T-cell (primary cell): ENCODE measurements at places on chromosomes 7 and 10.

GRCh38 chr10:29692121-29692539 lies 57.4 kb upstream of the SVIL start:
- no peak for DNase-seq

GRCh38 chr7:152661479-152661878 lies 14.5 kb downstream of the XRCC2 start:
- no peak for DNase-seq

GRCh38 chr10:96022739-96023138 lies 20.6 kb upstream of the CCNJ start:
- no peak for DNase-seq

DNA sequence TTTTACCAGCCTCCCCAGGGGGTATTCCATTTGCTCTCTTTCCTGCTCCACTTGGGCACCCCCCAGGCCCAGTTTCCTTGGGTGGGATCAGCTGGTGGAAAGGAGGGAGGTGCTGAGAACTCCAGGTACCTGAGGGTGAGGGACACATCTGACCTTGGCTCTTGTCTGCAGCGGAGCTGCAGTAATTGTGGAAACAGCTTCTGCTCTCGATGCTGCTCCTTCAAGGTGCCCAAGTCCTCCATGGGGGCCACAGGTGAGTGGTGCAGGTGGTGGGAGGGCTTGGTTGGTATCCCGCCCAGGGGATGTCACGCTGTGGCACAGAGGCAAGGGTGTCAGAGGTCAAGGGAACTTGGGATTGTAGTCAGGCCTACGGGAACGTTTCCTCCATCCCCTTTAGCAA lies 14.3 kb downstream of the SFRP5 start:
- DNase-seq = no peak

DNA sequence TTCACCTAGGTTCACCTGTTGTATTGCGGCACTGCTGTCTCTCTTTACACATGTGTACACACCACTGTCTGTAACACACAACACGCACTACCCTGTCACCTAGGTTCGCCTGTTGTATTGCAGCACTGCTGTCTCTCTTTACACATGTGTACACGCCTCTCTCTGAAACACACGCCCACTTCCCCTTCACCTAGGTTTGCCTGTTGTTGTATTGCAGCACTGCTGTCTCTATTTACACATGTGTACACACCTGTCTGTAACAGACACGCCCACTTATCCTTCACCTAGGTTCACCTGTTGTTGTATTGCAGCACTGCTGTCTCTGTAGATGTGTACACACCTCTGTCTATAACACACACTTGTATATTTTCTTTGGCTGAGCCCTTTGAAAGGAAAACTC lies 51.5 kb downstream of the WDR37 start:
- no peak for DNase-seq

DNA sequence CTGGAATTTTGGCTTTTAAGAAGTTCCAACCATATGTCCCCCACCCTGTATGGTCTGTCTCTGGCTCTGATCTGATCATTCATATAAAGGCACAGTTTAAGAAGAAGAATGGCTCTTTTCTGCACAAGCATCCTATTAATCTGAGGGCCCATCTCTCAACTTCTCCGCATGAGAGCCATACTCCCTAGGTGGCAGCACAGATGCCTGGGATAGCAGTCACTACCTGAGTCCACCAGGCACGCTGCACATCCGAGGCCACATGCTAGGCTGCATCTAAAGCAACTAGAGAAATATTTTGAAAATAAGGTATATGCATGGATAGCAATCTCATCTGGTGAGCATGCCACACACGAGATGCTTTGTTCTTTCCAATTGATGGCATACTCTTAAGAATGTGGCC lies 565.5 kb downstream of the PARD3 start:
- DNase-seq = no peak

DNA sequence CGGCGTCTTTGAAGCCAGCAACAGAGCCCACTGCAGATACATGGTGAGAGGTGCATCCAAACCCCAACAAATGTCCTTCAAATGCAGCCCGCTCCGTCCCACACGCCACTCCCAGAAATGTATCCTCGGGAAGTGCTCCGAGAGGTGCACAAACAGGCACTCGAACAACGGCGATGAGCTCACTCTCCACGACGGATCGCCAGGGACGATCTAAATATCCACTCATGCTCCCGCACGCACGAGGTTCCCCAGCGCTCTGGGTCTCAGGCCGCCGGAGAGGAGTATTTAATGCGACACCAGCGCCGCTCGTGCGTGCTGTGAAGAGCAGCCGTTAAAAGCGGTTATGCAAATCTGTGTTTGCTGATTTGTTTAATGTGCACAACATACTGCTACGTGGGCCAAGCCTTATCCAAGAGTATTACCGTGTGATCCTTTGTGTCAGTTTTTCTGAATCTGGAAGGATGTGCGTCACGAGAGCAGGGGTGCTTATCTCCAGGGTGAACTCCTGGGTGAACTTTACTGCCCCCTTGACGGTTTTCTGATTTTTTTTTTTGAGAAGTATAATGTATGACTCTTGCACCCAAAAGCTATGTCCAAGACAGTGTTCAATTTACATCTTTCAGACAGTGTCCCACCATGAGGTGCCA lies 48.5 kb upstream of the PPP2R2D start:
- DNase-seq = no peak

GRCh38 chr10:104109908-104110662 lies 11.9 kb upstream of the SFR1 start:
- DNase-seq = no peak

DNA sequence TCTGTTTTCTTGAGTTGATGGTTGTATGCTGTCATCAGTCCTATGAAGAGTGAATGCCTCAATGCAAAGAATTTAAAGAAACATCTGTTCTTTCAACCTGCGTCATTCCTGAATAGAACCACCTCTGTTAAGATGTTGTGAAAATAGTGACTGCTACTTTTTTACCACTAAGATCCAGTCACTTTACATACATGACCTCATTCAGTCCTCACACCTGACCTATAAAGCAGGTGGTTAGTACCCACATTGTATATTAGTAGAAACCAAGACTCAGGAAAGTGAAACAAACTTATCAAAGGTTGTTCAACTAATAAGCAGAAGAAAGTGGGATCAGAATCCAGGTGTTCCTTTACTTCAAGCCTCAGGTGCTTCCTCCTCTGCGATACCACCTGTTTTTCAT lies 64.8 kb downstream of the ITGB8 start:
- no peak for DNase-seq

GRCh38 chr7:142894112-142894984 lies 8.8 kb upstream of the TRPV6 start:
- no peak for DNase-seq

DNA sequence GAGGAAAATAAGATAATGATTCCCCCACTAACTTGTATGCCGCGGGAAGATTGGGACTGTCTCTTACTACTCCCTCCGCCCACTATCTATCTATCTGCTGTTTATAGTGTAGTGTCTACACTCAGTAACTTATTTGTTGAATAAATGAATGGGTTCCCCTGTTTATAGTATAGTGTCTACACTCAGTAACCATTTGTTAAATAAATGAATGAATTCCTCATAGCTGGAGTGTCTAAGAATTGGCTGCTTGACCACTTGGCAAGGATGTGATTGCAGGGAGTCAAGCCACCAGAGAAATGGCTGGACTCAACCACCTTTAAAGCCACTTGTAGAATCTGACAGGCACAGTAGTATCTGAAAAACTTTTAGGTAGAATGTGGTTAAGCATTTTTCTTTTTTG lies 147.1 kb downstream of the TRIL start:
- no peak for DNase-seq

GRCh38 chr10:126250527-126251310 lies 137.6 kb downstream of the ADAM12 start:
- DNase-seq = no peak

DNA sequence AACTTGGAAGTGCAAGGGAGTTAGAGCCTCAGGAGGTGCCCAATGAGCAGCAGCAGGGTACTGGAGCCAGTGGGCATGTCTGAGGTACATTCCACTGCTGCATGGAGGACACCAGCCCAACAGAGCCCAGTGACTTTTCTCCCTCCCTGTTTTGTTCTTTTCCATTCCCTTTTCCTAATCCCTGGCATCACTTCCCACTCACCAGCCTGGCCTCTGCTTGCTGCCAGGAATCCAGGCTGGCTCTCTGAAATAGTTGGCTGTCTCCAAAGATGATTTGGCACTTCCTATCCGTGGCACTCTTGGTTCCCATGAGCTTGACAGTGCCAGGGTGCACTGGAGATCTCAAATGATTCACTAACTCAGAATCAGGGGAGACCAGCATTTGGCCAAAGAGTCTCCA lies 97.7 kb upstream of the ZPBP start:
- DNase-seq = no peak

GRCh38 chr10:52423369-52423768 lies 109.3 kb downstream of the DKK1 start:
- no peak for DNase-seq

- no peak for DNase-seq
Observed at GRCh38 chr7:105678811-105679495, 97.7 kb upstream of the EFCAB10 start.

DNA sequence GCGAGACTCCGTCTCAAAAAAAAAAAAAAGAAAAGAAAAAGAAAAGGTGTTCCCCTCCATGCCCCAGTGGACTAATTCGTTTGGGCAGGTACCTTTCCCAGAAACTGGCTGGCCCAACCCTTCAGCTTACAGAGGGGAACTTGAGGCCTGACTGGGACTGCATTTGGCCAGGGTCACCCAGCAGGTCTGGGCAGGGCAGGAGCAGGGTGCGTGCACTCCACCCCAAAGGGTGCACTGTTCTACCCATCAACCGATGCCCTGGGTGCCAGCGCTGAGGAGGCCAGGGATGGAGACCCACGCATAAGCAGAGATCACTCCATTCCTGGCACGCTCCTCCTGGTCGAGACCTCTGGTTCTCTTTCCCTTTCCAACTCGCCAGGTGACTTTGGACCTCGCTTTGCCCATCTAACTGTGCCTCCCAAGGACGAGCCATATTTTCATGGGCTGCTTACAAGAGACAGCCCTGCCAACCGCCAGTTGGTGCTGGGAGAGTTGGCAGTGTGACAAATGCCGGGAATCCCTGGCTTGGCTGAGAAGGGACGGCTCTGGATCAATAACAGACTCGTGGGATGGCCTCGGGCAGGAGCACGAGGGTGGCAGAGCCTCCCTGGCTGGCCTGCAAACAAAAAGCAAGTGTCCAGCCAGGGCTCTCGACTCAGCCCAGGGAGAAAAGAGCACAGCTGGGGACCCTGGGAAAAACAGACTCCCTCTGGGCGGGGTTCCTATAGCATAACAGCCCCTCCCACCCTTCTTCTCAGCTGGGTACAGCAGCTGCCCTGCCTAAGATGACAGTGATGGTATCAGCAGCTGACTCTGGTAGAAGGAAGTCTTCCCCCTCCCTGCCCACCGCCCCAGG lies 7.9 kb downstream of the HSPB1 start:
- no peak for DNase-seq

GRCh38 chr7:105723572-105723971 lies 142.3 kb upstream of the EFCAB10 start:
- DNase-seq = no peak

DNA sequence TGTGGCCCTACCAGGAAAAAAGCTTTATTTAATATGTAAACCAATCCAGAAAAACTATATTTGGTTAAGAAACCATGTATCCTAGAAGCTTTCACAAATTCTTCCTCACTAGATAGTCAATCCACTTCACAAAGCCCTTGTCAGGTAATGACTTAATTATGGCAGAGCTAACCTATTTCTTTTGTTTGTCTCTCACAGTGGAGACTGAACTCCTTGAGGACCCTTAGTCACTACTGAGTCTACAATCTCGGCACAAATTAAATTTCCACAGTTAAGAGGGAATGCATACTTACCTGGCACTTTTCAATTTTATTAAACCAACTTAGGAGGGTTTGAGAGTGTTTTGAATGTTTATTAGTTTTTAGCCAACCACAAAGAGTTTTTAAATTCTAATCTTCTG lies 23.0 kb downstream of the WAPL start:
- no peak for DNase-seq

- DNase-seq = no peak
Observed at GRCh38 chr7:102072636-102073209, 213.9 kb upstream of the SH2B2 start.

- no peak for DNase-seq
Observed at GRCh38 chr10:14023673-14024328, 306.9 kb downstream of the FRMD4A start.

DNA sequence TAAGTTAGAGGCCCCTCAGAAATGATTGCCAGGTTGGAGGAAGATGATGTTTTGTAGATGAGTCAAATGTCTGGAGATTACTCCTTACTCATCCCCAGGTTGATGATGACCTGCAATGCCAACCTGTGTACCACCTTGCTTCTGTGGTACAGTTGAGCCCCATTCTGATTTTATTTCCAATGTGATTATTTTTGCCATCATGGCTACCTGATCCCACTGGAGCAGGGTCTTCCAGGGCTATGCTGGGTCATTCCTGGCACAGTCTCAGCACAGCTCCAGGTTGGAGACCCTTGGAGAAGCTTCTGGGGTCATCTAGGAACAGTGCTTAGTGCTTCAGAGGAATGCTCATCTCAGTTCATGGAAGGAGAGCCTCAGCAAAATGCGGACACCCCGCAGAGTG lies 34.3 kb downstream of the LRRC18 start:
- DNase-seq = no peak

DNA sequence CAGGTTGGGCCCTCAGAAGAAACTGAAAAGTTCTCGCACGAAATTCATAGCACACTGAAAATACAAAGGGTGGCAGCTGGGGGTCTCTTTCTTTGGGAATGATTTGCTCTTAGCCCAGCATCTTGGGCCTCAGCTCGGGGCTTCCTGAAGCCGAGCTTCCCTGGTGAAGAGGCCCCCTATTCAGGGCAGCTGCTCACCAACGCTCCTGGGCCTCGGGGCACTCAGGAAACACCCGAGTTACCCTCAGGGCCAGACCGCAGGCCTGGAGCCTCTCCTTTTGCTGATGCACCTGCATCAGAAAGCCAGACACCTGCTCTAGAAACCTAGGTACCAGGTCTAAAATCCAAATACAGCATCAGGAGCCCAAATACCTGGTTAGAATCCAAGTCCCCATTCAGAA lies 85.5 kb downstream of the PTPRE start:
- no peak for DNase-seq

DNA sequence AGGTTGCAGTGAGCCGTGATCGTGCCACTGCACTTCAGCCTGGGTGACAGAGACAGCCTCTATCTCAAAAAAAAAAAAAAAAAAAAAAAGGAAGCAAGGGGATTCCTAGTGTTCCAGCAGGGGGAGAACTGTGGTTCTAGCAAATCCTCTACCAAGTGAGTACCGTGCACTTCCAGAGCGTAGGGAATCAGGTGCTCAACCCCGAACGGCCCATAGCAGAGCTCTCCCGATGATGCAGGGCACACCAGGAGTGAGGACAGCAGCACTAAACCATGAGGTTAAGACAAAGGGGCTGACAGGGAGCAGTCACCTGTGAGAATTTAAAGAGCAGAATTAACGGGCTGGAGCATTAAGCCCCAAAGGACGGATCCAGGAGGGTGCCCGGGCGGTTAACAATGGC lies 173.6 kb downstream of the PTPRN2 start:
- no peak for DNase-seq

DNA sequence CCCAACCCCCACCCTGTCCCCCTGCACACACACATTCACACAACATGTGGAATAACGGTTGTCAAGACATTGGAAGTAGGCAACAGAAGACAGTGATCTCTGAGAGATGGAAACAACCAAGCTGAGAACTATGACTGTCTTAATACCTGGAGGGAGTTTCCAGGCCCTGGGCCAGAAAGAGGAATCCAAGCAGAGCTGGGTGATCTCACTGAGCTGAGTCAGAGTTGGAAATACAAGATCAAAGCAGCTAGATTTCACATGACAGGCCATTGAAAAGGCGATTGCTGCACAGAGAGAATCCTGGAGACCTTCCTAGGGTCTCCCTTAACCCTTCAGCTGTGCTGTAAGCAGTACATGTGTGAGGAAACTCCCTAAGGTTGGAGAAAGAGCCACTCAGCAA lies 165.8 kb upstream of the PRSS1 start:
- DNase-seq = no peak
